ENCODE measurements at places on chromosomes 2 and 18.

GRCh38 chr2:240820607-240821428 lies 799 bp upstream of the KIF1A start:
- peak; percentile 99 for DNase-seq

DNA sequence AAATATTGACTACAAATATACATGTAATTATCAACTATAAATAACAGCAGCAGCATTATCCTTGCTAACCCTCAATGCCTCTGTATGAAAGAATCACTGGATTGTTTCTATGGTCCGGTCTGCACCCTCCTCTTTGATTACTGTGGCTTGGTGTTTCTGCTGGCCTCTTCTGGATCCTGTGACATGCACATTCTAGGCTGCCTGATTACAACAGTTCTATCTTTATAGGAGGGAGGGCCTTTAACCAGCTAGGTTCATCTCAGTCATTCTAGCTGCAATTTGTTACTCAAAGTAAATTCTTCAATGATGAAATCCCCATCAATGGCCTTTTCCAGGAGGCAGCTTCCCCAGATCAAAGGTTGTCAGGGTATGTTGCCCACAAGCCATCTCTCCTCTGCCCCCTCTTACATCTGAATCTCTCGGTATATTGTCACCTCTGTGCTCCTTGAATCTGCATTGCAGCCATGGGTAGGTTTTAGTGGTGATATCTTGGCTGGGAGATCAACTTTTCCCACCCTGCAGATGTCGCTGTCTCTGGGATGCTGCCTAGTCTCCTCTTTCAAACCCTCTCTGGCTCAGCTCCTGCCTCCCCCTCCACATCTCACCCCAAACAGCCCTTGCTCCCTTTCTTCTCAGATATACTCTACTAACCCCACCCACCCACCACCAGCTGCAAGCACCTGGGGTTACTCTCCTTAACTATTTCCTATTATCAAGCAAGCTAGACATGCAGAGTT lies 106.2 kb upstream of the BZW1 start:
- no peak for DNase-seq

- DNase-seq: no peak
Observed at GRCh38 chr2:20728114-20728758, 61.3 kb downstream of the GDF7 start.

DNA sequence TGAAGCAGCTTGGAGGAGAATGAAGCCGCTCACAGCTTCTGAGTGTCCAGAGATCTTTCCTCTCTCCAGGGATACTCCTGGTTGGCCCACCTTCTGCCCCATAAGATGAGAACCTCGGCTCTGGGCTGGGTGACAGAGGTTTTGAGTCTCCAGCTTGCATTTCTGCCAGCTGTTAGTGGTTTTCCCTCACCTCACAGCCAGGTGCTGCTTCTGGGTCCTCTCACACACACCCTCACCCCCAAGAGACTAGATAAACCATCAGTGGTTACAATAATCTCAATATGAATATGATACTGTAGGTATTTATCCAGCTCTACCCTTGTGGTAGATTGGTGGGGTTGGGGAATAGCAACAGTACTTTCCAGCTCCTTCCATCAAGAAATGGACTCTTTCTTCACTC lies 161.7 kb upstream of the SIX3 start:
- DNase-seq: no peak

GRCh38 chr2:200567932-200568331 lies 17.9 kb upstream of the AOX1 start:
- DNase-seq: no peak

- DNase-seq: peak; percentile 74
Observed at GRCh38 chr18:9417073-9417851, 58.1 kb upstream of the RALBP1 start.

- DNase-seq: no peak
Observed at GRCh38 chr2:47838686-47839085, 55.7 kb downstream of the MSH6 start.

DNA sequence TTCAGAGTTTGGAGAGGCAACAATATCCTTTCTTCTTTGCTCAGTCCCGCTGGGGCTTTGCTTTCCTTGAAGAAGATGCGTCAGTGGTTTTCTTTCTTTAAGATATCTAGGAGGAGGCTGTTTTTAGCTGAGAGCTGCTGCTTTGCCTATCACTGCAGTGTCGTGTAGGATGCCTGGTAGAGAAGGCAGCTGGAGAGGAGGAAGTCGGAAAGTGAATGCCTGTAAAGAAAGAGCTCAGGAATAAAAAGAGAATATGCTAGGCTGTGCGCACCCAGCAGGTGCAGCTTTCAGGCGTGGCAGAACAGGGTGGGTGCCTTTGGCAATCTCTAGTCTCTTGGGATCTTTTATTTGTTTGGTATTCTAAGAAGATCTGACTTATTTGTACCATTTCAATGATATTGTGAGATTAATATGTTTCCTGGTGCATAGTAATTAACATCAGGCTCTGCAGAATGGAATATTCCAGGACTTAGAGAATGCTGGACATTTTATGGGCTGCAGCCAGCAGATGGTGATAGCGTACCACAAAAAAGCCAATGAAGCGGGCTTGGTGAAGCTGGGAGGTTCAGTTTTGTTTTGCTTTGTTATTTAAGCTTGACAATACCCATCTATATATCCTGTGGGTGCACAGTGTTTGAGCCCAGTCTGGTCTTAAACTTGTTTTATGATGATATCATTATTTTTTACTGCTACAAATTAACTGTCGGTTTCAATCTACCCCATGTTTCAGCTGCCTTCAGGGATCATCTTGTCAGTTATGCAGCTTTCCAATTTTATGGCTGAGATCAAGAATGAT lies 34.9 kb downstream of the CAVIN2 start:
- DNase-seq: peak; percentile 48
